DMS79 treated with DMSO at 0.1 percent for 48 hours (cell line): ENCODE measurements at places on chromosomes 13 and 19.

GRCh38 chr19:5450482-5451126, 4.6 kb upstream of the ZNRF4 start:
- no peak for DNase-seq

- no peak for DNase-seq
Measured at GRCh38 chr13:79496188-79496587, 15.2 kb downstream of the NDFIP2 start.

DNA sequence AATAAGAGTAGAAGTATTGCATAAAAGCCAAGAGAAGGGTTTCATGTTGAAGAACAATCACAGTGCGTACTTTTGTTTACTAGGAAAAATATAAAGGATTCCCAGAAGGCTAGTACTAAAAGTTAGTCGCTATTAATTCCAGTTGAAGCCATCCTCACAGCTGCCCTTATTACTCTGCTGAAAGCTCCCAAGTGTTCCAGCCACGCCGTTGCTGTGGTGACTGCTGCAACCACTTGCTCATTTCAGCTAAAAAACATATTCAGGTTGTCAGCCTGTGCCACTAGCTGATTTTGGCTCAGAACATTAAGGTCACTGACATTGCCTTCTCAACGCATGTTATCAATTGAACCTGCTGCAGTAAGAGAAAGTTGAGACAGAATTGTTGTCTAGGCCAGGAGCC, 87.1 kb upstream of the FNDC3A start:
- no peak for DNase-seq

DNA sequence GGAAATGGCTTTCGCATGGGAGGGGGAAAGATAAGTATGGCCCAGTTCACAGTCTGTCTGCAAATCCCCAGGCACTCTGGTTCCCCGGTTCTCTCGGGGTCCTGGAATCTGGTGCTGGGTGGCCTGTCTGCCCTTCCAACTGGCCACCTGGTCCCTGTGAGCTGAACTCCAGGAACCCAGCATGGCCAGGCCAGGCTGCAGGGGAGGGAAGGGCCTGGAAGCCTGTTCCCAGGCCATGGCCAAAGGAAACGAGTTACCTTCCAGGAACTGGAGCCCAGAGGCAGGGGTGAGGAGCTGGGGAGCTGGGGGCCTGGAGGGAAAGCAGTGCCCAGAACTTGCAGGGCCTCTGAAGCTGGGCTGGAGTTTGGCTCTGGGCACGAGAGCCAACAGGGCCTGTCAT, 19.1 kb upstream of the PNMA8C start:
- no peak for DNase-seq

DNA sequence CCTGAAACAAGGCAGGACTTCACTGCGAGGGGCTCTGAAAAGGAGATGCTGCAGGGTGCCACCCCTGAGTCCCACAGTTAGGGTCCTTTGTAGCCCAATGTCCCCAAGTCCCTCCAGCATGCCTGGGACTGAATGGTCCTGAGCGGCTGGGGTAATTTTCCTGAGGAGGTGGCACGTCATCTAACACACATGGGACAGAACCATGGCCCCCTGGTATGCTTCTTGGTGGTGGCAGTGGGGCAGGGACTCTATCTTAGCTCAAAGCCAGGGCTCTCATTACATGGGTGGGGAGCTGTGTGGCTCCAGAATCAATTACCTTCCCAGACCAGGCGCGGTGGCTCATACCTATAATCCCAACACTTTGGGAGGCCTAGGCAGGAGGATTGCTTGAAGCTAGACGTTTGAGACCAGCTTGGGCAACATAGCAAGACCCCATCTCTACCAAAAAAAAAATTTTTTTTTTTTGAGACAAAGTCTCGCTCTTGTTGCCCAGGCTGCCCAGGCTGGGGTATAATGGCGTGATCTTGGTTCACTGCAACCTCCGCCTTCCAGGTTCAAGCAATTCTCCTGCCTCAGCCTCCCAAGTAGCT, 7.9 kb upstream of the SLC7A9 start:
- no peak for DNase-seq

GRCh38 chr13:79346300-79346914, 59.6 kb downstream of the RBM26 start:
- DNase-seq: no peak

GRCh38 chr19:10120538-10121189, 965 bp upstream of the EIF3G start:
- no peak for DNase-seq
